ENCODE measurements at places on chromosomes 4 and X. TPM values are rescaled to one million over a fixed set of nuclear protein-coding genes. Genes with fewer than 3 reads are reported as not detected.

The HTRA3 gene
- 2.5 TPM for total RNA-seq

The PHEX gene
- total RNA-seq = 0.06 TPM

DNA sequence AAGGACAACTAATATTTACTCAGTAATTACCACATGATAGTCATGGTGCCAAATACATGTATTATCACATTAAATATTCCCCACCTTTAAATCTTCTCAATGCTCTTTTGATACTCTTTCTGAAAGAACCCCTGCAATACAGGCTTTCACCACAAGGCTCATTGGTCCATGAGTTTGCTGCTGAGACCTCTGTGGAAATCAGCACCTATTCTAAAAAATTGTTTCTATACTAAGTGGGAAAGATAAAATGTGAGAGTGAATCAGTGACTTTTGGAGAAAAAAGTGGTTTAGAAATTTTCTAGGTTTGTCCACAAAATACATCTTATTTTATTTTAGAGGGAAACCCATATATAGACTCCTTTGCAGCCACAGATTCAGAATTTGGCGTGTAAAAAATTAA is 257.3 kb downstream of the ZIC3 start:
- no peak for DNase-seq

The MAGED4B gene
- 5.2 TPM for total RNA-seq

DNA sequence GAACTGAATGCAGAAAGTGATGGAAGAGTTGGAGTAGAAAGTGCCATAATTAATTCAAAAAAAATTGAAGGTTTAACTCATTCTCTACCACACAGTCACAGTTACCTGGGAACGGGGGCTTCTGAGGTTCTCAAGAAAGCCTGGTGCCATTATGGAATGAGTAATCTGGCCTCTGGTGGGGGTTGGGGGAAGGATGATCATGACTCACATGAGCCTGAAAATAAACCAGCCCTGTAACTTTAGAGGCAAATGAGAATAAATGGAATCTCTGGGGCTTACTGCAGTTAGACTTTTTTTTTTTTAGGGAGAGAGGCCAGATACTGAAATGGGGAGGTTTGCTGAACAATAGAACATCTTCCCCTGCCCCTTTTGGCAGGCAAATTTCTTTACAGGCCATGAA is 55.3 kb downstream of the SOD3 start:
- DNase-seq = no peak

The PDCL2 gene
- not detected for total RNA-seq

- no peak for DNase-seq
These were observed 7.5 kb upstream of the RNF4 start for GRCh38 chr4:2461246-2461960.

- no peak for DNase-seq
These were observed 144.1 kb downstream of the SOWAHB start for GRCh38 chr4:76753814-76754213.

- no peak for DNase-seq
These were observed 9.5 kb downstream of the RNF175 start for GRCh38 chr4:153750197-153750817.

GRCh38 chr4:108477527-108478108 is 142.8 kb upstream of the RPL34 start:
- no peak for DNase-seq

The GPRASP1 gene
- 2.5 TPM for total RNA-seq

DNA sequence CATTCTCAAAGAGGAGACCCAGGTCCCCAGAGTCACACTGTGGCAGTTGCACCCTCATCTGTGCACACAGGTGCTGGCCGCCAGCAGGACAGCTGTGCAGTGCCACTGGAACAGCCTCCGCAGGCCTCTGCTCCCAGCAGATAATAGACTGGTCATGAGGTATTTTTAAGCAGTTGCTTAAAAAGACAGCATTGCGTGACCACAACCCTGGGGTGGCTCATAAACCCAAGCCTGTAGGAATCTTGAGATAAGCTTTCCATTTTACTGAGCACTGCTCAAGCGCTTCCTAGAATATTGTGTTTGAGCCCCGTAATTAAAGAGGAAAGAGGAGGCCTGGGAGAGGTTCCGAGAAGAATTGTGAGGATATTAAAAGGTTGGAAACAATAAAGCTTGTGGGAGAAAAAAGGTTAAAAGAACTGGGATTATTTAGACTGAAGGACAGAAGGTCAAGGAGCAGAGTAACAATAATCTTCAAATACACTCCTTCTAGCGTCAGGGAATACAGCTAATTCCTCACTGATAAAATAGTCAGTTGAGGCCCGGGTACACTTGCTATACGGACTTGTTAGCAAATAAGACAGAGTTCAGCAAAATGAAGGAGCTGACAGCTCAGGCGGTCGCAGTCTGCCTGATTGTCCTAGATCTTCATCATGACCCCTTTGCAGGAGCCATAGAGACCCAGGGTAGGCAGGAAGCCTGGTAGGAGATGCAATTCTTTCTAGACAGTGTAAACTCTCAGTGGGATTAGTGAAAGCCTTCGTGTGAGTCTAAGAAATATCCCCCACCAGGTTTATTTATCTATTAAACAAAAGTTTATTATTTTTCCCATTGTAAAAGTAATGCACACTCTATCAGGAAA is 86.2 kb upstream of the KIT start:
- DNase-seq = no peak

DNA sequence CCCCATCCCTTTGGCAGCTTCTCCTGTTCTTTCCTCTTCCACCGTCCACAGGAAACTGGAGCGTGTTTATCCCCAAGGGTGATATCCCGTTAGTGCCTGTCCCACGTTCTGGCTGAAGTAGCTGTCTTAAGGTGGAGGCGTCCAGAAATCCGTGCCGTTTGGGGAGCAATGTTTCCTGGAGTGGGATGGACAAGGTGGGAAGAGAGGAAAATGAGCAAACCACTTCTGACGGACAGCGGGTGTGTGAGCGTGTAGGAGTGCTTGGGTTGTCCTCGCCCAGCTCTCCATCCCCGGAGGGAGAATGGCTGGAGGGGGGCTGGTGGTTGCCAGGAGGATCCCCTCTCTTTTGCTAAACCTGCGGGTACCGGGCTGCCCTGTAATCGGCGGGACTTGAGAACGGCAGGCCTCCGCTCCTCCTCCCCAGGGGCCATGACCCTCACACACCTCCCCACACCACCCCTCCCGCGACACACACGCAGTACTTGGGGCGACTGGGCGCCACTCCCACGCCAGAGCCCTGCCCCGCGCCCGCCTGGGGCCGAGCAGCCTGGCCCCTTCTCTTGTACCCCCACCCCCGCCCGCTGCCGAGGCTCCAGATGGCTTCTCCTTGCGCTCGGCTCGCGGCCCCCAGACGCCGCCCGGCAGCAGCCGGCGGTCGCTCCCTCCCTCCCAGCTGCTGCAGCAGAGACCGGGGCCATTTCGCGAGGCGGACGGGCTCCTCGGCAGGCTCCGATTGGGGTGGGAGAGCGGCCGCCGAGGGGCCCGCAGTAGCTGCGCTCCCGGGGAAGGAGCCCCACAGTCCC is 13.9 kb upstream of the PRDM8 start:
- no peak for DNase-seq

The PAGE4 gene
- total RNA-seq = not detected

DNA sequence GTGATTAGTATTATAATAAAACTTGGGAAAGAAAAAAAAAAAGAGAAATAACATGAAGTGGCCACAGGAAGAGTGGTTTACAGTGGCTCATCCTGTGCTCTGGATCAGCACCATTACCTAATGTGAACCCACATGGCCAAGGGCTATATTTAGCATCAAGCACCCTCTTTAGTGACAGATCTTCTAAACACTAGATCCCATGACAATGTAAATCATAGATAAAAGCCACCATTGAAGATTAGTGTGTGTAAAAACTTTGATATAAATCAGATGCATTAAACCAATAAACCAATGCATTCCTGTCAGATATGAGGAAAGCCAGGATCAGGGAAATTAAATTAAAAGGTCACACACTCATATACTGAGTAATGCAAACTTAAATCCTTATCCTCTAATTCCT is 400.6 kb upstream of the MAGEB18 start:
- no peak for DNase-seq

- DNase-seq = no peak
These were observed 233.8 kb upstream of the UGT8 start for GRCh38 chr4:114364857-114365256.

DNA sequence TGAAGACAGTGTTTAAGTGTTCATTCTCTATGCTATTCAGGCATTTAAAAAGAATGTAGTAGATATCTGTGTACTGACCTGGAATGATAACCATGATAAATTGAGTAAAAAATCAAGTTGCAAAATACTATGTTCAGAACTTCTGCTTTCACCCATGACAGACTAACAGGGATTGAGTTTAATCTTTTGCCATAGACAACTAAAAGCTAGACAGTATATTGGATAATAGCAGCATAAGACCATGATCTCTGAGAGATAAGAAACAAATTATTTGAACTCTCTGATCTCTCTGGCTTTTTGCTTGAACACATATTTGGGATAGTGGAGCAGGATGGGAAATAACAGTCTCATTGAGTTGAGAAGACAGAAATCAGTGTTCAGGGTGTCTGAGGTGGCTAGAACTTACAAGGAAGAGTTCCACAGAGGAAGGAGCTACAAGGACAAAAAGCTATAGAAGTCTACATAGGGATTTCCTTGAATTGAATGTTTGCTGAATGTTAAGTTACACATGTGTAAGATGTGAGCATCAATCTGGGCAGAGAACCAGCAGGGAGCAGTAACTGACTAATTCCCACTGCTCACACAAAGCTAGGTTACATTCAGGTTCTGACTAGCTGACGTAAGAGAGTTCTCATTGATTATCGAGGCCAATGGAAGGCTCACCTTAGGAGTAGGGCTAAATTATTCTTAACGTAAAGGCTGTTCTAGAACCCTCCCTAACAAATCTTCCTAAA is 60.4 kb downstream of the SLC30A9 start:
- no peak for DNase-seq

The GPM6B gene
- total RNA-seq = 1.9 TPM

DNA sequence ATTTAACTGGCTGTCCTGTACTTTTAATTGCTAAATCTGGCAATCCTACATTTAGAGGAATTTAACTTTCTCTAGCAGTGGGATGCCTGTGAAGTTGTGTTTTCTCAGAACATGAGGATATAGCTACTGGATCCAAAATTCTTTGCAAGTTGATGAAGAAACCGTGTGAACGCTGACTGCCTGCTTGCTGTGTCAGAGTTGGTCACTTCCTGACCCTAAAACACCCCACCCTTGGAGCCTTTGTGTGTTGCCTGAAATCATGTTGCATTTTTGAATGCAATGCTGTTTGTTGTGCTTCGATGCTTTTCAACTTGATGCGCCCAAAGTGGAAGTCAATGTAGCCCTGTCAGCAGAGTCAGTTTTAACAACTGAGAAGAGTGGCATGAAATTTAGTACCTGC is 211.2 kb downstream of the ANK2 start:
- DNase-seq = no peak

DNA sequence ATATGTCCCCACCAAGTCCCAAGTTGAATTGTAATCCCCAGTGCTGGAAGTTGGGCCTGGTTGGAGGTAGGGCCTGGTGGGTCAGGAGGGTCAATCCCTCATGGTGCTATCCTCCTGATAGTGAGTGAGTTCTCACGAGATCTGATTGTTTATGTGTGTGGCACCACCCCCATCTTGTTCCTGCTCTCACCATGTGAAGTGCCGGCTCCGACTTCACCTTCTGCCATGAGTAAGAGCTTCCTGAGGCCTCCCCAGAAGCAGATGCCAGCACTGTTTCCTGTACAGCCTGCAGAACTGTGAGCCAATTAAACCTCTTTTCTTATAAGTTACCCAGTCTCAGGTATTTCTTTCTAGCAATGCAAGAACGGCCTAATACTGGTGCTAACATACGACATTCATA is 22.7 kb upstream of the TMEM33 start:
- no peak for DNase-seq

DNA sequence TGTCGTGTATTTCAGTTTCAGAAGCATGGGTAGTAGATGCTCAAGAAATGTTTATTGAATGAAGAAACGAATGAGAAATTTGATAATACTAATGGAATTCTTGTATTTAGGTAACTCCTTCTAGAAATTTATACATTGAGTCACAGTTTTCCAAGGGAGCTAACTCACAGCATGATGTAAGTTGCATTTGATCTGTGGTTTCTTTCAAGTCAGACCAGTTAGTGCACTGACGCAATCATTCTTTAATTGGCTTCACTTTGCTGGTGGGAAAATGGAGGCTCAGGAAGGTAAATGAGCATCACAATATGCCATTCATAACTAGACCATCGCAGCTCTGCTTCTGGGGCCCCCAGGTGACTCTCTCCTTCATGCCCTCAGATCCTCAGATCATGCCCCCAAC is 17.3 kb upstream of the CWH43 start:
- DNase-seq = no peak

- no peak for DNase-seq
These were observed 36.0 kb downstream of the SORBS2 start for GRCh38 chr4:185775792-185776555.

- DNase-seq = no peak
These were observed 37.8 kb upstream of the ZNF81 start for GRCh38 chrX:47798861-47799260.

The PAK3 gene
- total RNA-seq = 0.95 TPM

The GIMD1 gene
- not detected for total RNA-seq

The ERAS gene
- total RNA-seq = not detected

- DNase-seq = no peak
These were observed 9.3 kb downstream of the PRDM8 start for GRCh38 chr4:80206521-80207171.

The ADGRL3 gene
- total RNA-seq = 4.0 TPM

DNA sequence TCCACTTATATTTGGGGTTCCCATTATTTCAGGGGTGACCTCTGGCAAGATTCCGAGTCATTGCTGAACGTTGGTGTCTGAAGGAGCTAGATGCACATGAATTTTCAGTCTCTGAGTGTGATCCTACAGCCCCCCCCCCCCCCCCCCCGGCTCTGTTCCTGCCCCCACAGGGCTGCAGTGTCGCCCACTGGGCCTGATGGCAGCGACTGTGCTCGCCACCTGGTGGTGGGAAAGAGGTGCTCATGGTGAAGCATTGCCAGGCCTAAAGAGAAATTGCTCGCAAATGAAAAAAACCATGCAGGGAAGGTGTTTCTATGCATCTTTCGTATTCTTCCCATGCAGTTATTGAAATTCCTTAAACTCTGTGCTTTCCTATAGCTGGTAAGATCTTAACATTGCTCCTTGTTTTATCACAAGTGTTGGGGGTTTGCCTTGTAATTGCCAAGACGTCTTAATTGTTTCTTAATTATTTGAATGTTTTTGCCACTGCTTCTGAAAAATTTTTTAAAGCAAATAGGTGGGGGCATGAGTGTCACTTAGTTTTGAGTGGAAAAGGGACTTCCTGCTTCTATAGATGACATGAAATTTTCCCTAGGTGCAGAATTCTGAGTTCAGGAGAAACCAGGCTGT is 63.2 kb downstream of the CLDN22 start:
- DNase-seq = peak; percentile 41

- DNase-seq = no peak
These were observed 192.9 kb downstream of the ARHGAP10 start for GRCh38 chr4:147924604-147925412.

- no peak for DNase-seq
These were observed 107.5 kb downstream of the CLNK start for GRCh38 chr4:10577018-10577417.

- peak; percentile 58 for DNase-seq
These were observed 4.6 kb upstream of the KANTR start for GRCh38 chrX:53089224-53089842.

GRCh38 chr4:74410272-74410671 is 34.7 kb upstream of the AREG start:
- DNase-seq = no peak

GRCh38 chrX:51163730-51164129 is 168.9 kb upstream of the NUDT10 start:
- DNase-seq = no peak

The TCP11X2 gene
- total RNA-seq = not detected
